ENCODE measurements at places on chromosomes 7 and 10.
A peak's percentile ranks its signal among the peaks of the same experiment; 100 is the strongest.

GRCh38 chr7:103630318-103630717, 184.3 kb upstream of the SLC26A5 start:
- no peak for DNase-seq

DNA sequence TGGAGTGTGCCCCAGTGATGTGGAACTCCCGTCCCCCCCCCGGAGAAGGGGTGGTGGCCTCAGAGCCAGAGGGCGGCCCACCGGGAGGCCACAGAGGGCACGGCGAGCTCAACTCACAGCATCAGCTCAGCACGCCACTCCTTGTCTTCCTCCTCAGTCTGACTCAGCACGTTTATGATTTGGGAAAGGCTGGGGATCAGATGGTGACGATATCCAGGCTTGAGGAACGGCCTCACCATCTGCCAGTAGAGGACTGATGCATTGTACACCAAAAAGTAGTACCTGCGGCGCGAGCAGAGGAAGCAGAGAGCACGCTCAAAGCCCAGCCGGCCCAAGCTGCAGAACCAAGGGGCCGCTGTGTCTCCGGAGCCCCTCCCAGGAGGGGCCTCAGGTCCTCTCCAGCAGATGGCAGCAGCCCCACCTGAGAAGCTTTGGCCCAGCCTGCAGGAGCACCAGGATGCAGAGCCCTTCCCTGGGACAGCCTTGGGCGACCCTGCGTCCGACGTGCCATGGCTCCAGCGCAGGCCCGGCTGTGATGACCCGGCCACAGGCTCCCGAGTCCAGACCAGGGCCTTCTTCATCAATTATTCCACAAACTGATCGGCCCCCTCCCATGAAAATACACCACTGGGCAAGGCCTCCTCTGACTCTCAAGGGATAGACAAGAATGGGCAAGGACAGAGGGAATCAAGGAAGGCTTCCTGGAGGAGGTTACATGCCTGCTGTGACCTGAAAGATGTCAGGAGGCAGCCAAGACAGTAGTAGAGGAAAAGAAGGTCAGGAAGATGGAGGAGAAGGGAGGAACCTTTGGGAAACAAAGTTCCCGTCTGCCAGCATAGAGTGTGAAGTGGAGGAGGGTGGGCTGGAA, 3.7 kb downstream of the CFAP46 start:
- DNase-seq = no peak

- DNase-seq = no peak
These were observed 87.9 kb downstream of the ACTR3B start for GRCh38 chr7:152847386-152847908.

- DNase-seq = peak; percentile 71
These were observed 105.8 kb downstream of the ELMO1 start for GRCh38 chr7:37342688-37343471.

GRCh38 chr10:33419311-33419710, 84.8 kb upstream of the NRP1 start:
- no peak for DNase-seq

DNA sequence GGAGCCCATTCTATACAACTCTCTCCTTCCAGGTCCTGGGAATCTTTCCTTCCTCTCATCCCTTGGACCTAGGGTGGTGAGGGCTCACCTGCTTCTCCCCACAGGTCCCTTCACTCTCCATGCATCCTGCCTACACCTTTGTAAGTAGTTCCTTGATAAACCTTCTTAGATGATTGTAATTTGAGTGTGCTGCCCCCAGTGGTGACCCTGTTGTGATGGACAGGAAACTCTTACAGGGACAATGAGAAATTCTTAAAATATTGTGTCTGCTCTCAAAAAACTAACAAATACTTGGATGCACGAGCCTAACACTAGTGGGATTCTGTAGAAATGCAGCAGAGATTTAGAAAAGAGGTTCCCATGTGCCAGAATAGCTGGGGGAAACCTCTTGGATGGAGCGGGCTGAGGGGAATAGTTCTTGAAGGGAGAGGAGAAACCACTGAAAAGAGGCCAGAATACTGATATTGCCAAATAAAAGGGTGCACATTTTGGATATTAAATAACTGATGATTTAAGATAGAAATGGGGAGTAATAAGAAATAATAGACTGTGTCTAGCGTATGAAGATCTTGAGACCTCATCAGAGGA, 6.7 kb upstream of the PAXIP1 start:
- DNase-seq = peak; percentile 25

Measured in activated CD4-positive, alpha-beta T cell treated with anti-CD3 and anti-CD28 coated beads, Interleukin-2, amount 50 U/mL, for 1 hour (primary cell).